ENCODE measurements at places on chromosomes 7 and 10.

- DNase-seq: no peak
These were observed 231.1 kb downstream of the GPR158 start for GRCh38 chr10:25405871-25406270.

DNA sequence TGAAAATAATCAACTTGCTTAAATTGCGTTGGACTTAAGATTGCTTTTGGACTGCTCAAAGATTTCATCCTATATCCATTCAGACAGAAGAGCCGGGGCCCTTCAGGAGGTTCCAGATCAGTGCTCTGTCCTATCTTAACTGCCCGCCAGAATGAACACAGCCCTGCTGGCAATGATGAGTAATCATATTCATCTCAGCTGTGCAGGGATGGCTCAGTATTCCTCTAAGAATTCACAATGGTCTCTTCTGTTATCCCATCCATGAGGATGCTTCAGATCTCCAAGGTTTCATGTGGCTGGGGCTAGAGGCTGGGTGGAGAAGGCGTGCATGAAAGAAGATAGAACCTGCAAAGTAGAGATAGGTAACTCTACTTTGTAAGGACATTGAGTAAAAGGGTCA lies 80.0 kb upstream of the NPVF start:
- no peak for DNase-seq

DNA sequence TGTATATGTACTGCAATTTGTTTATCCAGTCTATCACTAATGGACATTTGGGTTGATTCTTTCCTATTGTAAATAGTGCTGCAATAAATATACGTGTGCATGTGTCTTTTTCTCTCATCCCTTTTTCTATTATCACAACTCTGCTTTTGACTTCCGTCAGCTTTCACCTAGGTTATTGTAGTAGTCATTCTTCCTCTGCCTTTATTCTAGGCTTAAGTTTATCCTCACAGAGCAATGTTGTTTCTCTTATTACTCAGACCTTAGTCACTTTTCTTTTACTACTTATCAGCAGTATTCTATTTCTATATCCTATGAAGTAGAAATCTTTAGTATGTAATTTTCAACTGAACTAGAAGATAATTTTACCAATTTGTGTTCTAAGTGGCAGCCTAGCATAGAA lies 175.3 kb upstream of the SEMA3E start:
- DNase-seq: no peak

- DNase-seq: no peak
These were observed 16.7 kb downstream of the USP6NL start for GRCh38 chr10:11594589-11595394.

DNA sequence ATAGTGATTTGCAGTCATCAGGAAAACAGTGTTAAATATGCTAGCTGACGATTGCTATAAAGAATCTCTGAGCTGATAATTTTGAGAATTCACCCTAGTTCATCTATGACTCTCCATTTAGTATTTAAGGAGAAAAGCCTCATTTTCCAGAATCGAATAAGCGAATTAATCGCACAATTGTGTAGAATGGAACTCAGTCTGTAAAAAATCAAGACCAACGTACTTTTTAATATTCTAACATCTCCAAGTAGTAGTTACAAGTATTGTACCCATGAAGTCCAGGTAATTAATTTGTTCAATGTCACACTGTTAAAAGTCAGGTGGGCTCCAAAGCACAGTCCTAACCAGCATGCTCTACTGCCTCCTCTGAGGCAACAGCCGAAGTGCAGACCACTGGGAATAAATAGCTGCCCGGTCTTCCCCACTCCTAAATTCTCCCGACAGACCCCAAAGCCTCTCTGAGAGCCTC lies 380 bp upstream of the AGBL3 start:
- no peak for DNase-seq

- DNase-seq: no peak
These were observed 5.7 kb upstream of the TIAL1 start for GRCh38 chr10:119602241-119603095.

- DNase-seq: no peak
These were observed 67.9 kb upstream of the OGDHL start for GRCh38 chr10:49830016-49830415.

DNA sequence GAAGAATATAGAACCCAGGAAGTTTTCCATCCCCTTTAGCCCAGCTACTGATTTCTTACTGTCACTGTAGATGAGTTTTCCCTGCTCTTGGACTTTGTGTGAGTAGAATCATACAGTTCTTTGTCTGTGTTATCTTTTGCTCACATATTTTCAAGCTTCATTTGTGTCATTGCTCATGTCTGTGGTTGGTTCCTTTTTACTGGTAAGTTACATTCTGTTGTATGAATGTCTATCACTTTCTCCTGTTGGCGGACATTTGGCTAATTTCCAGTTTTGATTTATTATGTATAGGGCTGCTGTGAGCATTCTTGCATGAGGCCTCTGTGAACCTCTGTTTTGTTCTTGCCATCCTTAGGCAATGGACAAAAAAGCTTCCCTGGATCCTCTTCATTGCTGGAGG lies 5.3 kb downstream of the GLRX3 start:
- DNase-seq: no peak

DNA sequence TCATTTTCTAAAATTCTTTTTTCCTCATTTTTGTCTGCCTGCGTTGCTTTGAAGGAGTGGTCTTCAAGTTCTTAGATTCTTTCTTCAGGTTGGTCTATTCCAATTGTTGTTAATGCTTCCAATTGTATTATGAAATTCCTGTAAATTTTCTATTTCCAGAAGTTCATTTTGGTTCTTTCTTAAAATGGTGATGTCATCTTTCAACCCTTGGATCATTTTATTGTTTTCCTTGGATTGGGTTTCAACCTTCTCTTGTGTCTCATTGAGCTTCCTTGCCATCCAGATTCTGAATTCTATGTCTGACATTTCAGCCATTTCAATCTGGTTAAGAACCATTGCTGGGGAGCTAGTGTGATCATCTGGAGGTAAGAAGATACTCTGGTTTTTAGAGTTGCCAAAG lies 33.1 kb downstream of the PNLIPRP2 start:
- DNase-seq: no peak

DNA sequence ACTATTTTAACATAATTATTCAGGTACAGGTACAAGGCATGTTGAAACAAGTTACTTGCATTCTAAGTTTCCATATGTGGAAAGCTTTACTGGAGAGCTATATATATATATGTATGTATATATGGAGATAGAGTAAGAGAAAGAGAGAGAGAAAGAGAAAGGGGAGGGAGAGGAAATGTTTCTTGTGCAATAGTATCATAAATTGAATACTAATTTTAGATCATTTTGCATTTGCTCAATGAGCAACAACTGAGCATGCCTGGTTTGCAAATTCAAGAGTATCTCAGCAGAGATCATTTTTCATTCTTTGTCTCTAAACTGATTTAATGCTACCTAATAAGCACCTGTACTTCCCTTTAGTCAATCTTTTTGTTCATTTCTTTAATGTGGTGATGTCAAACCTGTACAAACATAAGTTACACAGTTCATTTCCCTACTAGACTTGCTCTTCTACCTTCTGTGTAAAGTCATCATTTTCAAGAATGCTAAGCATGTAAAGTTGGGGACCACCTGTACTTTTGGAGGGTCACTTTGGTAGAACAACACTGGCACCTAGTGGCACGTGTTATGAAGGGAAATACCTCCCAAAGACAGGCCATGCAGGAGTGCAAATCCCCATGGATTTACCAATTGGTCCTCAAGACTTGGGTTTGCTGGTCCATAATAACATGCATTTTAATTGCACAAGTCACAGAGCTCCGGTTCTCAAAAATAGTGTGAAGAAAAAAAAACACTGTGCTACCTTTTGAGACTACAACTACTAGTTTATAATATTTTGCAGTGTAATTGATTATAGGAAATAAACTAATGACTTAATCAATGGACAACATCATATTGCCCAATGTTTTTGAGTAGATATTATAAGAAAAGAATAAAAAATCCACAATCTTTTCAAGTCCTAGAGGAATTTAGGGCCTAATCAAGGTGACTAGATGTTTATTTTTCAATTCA lies 431.2 kb upstream of the IGFBP3 start:
- no peak for DNase-seq
